ENCODE measurements at places on chromosomes 12 and 14.
A peak's percentile ranks its signal among the peaks of the same experiment; 100 is the strongest.

- no peak for DNase-seq
Observed at GRCh38 chr12:55663391-55663790, 26.7 kb downstream of the OR10P1 start.

DNA sequence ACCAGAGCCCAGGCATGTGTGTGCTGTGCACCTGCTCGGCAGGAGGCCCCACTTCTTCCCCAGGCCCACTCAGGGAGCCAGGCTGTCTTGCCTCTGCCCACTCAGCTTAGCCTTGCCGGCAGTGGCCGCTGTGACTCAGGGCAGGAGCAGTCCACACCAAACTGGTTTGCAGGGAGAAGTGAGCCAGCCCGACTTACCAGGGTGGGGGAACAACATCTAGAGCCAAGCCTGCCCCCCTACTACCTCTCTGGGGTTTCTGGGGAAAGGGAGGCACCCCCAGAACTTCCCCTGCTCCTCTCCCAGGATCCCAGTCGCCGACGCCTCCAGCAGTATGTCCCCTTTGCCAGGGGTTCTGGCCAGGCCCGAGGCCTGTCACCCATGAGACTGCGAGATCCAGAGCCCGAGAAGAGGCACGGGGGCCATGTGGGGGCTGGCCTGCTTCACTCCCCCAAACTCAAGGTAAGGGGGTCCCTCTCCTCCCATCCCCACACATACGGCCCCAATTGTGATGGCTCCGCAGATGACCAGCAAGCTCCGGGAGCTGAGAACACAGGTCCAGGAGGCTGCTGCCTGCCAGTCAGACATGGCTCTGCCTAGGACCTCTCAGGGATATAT is 3.0 kb downstream of the PLEKHG6 start:
- DNase-seq: no peak

GRCh38 chr12:93908264-93908663 is 231.1 kb downstream of the CRADD start:
- DNase-seq: no peak

- DNase-seq: no peak
Observed at GRCh38 chr14:56004786-56005185, 113.4 kb upstream of the PELI2 start.

DNA sequence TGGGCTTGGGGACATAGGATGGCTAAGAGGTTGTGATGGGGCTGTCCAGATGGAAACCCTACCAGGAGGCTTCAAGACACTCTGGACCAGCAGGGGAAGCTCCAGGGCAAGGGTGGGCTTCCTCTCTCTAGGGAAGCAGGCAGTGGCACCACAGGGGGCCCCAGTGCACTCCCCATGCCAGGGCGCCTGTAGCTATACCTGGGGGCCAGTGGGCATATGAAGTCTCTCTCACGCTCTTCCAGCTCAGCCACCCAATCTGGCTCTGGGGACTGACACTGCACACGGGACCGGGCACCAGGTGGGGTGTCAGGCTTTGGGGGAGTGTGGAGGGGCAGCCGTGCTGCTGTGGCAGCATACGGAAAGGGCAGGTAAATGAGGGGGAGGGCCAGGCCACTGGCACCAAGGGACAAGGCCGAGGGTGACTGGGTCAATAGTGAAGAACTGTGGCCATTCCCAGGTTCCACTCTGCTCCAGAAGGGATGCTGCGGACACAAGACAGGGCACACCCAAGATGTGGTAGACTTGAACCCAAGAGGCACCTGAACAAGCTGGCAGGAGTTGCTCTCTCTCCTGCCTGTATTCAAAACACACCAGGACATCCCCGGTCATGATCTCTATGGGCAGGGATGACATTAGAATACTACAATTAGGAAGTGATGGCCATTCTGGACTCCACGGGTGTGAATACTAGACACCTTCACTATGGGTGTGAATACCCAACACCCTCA is 27.5 kb downstream of the RFLNA start:
- DNase-seq: no peak

DNA sequence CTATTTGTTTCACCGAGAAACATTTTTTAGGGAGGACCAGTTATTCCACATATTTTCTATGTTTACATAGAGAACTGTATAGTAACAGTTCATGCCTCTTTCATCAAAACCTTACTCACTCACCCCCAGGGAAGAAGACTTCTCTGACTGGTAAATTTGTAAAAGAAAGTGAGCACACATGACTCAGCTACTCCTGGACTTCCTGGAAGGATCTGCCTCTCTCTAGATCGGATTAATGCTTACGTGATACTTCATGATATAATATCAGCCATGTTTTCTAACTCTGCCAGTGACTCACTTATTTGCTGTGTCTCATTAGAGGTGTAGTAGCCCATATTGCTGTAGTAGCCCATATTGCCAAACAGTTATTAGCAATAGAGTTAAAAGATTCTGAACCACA is 494.3 kb upstream of the ATXN7L3B start:
- DNase-seq: no peak

GRCh38 chr14:75577729-75578101 is 705 bp upstream of the FLVCR2 start:
- DNase-seq: peak; percentile 50

DNA sequence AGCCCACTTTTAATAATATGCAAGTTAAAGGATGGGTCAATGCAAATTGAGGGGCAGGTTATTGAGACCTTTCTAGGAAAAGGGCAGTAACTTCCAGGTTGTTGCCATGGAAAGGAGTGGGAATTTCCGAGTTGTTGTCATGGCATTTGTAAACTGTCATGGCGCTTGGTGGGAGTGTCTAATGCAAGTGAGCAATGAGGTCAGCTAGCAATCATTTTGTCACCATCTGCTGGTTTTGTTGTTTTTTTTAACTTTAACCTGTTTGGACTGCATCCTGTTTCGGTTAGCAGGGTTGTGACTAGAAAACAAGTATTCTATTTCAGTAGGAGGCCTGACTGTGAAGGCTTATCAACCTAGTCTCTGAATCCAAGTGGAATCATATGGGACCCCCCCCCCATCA is 85.8 kb upstream of the TSPAN11 start:
- no peak for DNase-seq

GRCh38 chr12:57460841-57461275 is 1.3 kb downstream of the GLI1 start:
- DNase-seq: no peak

DNA sequence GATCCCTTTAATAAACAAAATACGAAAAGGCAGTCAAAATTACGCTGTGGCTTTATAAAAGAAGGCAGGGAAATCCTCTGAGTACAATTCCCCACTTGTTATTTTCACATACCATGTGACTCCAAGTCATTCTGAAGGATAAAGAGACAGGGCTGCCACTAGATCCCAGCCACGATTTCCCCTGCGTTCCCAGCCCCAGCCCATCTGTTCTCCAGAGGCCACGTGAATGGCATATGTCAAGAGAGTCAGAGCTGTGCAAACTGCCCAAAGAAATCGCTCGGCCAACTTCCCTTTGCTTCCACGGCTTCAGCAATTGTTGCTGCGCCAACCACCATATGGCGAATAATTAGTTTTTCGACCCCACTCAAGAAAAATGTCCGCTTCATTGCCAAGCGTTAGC is 161.3 kb downstream of the C12orf42 start:
- DNase-seq: no peak

DNA sequence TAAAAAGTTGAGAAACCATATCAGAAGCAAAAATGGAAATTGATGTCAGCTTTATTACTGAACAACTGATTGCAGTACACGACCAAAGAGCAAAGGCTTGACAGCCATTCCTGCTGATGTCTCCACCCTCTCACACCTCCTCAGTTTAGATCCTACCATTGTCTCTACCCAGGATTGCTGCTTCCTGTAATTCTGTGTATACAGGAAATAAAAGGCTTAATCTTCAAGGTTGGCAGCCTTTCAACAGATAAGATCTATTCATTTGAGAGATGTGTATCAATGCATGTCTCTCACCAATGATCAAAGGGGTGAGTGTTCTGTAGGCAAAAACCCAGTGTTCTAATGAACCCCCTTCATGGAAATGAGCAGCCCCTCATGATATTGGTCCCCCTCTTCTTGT is 27.0 kb downstream of the SLCO1C1 start:
- DNase-seq: no peak

- DNase-seq: no peak
Observed at GRCh38 chr12:58143498-58143995, 202.2 kb downstream of the ATP23 start.

GRCh38 chr14:70576891-70577290 is 23.6 kb downstream of the MED6 start:
- no peak for DNase-seq

GRCh38 chr12:73221836-73222235 is 949.7 kb downstream of the TRHDE start:
- no peak for DNase-seq

- no peak for DNase-seq
Observed at GRCh38 chr14:70890826-70891659, 16.2 kb upstream of the PCNX1 start.

DNA sequence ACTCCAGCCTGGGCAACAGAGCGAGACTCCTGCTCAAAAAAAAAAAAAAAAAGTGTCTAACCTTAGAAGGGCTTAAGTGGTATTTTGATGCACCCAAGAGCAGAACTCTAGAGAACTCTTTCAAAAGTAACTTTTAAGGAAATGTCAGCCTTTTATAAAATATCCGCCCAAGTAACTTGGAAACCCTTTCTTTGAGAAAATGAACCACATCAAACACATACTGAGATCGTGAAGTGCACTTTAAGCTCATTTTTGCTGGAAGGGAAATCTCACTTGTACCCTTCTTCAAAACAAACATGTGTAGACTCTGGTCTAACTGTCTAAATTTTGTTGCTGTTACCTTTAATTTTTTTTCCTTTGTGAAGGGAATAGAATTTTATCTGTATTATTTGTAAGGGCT is 5.5 kb downstream of the C12orf56 start:
- DNase-seq: no peak

DNA sequence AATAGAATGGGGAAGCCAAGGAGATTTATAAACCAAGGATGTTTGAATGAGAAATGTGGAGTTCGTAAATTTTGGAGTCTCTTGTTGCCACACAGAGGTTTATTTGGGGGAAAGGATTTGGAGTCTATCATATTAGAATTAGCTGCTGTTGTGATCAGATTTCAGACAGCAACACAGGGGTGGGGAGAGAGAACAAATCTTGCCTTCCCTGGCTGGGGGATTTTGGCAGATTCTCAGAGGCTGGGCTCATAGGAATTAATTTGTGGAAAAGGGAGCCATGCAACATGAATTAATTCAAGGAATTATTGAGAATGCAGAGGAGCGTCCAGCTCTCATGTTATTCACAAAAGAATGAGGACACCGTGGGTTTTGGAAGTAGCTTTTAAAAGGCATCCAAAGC is 73.9 kb upstream of the PRMT8 start:
- DNase-seq: no peak

GRCh38 chr14:26598081-26598671 is 343 bp upstream of the NOVA1 start:
- DNase-seq: no peak

DNA sequence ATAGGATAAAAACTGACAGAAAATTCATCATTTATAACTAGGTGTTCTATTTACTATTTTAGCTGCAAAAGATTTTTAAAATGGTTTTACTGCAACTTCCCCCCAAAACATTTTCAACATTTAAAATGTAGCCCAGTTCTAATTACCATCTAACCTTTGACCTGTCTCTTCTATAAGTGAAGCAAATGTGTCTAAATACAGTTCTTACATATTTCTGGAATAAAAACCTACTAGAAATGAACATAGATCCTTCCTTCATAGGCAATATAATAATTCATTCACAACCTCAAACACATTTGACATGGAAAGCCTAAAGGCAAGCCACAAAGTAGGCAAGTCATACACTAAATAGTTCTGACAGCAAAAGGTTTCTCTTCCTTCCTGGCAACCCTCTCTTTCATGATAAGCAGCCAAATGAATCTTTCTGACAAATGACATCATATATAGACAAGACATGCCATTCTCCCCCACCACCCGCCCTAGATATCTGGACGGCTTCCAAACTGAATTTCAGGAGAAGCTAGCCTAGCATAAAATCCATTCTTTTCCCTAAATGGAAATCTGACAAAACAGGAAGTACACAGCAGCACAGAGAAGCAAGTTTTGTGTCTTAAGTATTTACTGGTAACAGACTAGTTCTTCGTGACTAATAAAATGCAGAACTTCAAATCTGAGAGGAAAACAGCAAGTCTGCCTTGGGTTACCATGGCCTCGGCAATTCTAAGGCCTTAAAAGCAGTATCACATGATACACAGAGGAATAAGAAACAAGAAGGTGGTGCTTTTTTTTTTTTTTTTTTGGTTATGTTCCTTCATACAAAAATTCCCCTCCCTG is 17.2 kb upstream of the ARID4A start:
- no peak for DNase-seq

DNA sequence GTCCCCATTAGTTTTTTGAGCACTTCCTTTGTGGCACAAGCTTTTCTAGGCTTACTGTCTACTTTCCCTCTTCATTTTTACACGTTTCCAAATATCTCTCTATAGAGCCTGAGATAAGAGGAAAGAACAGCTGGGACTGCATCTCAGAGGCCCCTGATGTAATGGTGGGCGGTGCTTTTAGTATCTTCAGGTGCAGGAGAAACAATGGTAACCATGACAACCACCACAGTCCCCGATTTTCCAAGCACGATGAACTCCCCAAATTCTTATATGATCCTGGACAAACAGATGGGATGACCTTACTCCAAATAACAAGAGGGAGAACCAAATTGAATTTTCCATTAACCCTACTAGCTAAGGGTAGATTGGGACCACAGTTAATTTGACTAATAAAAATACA is 103.3 kb downstream of the AEBP2 start:
- DNase-seq: no peak

DNA sequence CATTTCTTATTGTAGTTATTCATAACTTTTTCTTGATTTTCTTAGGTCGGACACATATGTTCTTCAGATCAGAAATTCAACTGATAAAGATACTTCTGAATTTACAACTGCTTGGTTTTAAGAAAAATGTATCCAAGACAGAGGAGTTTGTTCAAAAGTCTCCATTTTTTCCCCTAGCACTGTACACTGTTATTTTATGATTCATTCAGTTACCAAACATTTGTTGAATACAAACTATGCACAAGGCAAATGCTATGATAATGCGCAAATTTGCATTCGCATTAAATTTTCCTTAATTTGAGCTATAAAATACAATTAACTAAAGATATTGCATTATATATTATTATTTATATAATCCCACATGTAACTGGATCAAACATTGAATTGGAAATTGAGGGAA is 10.1 kb upstream of the PLEKHA5 start:
- no peak for DNase-seq

DNA sequence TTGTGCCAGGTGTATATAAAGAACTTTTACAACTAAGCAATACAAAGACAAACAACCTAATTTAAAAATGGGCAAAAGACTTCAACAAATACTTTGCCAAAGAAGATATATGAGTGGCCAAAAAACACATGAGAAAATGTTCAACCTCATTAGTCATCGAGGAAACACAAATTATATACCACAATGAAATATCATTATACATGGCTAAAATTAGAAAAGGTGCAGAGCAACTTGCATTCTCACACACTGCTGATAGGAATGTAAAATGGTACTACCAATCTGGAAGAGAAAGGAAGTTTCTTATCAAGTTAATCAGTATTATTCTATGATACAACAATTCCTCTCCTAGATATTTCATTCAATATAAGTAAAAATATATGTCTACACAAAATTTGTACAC is 131.6 kb upstream of the FRMD6 start:
- no peak for DNase-seq

Data from stimulated activated CD4-positive, alpha-beta T cell treated with anti-CD3 and anti-CD28 coated beads, Interleukin-2, amount 100 ng/mL, for 4 hours (primary cell).